ENCODE measurements at places on chromosomes 2 and 18.

- no peak for DNase-seq
Observed at GRCh38 chr2:176814740-176815367, 397.7 kb upstream of the HNRNPA3 start.

- no peak for DNase-seq
Observed at GRCh38 chr18:36366994-36367839, 69.7 kb downstream of the FHOD3 start.

DNA sequence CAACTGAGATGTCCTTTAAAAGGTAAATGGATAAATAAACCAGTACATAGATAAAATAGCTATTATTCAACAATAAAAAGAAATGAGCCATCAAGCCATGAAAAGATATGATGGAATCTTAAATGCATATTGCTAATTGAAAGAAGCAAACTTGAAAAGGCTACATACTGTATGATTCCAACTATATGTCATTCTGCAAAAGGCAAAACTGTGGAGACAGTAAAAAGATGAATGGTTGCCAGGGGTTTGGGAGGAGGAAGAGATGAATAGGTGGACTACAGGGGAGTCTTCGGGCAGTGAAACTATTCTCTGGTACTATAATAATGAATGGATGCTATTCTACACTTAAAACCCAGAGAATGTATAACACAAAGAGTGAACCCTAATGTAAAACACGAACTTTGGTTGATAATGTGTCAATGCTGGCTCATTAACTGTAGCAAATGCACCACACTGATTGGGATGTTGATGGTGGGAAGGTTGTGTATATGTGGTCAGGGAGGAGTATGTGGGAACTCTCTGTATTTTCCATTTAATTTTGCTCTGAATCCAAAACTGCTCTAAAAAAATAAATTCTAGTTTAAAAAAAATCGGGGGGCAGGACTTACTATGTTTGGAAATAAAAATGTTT, 73.7 kb upstream of the MYCN start:
- no peak for DNase-seq

GRCh38 chr2:212941361-212941760, 210.1 kb downstream of the IKZF2 start:
- DNase-seq = no peak

DNA sequence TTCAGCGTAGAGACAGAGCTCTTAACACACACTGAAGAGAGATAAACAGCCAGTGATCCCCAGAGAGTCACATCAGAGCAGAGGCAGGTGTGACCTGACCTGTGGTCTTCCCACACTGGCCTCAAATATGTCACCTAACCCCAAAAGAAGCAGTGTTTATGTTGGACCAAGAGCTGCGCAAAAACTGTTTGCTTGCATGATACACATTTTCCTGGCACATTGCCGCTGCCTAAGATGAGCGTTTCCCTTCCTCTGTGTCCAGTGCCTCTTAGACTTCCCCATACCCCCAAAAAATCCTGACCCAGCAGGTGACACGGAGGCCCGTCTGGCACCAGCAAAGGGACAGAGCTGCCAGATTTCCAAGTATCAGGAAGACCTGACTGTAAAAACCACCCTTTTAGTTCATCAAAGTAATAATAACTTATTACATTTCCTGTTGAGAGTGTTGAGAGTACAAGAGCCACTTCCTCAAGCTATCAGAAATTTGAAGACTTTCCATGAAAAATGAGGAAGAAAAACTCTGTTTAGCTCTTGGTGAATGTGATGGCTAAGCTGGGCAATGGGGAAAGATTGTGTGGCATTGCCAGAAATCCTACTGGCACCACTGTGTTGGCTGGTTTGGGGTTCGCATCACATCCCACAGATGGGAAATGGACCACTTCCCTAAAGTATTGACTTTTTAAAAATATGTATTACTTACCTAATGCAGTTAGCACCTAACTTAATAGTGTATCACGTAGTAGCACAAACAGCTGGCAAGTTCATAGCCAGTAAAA, 6.7 kb downstream of the TNFRSF11A start:
- DNase-seq = no peak

DNA sequence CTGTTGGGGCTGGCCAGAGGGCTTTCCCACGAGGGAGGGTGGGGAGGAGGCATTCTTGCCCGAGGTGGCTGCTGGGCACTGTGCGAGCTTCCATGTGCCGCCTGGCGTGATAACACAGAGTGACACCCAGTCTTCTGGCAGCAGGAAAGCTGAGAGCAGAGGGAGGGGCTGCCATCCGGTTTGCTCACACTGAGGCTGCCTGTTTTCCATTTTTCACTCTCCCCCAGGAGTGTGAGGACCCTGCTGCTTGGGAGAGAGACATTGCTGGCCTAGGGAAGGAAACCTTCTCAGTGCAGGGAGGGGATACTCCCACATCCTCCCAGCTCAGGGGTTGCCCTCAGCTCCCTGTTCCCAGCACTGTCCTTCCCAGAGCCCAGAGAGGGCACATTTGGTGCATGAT, 73.1 kb downstream of the INHBB start:
- DNase-seq = no peak

DNA sequence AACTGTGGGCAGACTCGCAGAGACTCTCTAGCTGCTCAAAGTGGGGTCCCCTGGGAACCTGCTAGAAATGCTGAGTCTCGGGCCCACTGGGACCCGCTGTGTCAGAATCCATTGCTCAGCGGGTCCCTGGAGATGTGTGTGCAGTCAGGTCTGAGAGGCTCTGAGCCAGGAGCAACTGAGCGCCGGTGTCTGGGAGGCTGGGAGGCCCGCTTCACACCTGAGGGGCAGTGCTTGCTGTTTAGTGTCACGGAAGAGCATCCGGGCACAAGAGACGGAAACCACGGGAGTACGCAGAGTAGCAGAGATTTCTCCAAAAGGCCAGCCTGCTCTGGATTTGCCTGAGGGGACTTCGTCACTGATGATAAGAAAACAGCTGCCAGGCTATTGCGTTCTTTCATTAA, 70.1 kb downstream of the EDAR start:
- no peak for DNase-seq

DNA sequence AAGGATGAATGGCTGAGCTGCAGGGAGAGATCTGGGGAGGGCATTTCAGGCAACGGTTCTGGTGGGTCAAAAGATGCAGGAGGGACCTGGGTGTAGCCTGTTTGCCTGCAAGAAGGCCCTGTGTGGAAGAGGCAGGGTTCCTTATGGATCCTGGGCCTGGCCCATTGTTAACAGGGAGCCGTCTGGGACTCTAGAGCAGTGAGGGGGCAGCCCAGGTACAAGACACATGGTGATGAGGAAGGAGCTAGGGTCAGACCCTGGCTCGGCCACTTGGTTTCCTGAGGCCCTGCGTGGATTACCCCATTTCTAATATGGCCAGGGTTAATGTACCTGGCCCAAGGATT, 124.9 kb downstream of the GLI2 start:
- DNase-seq = no peak

- no peak for DNase-seq
Observed at GRCh38 chr2:107068069-107068916, 182.3 kb upstream of the ST6GAL2 start.

GRCh38 chr2:43462866-43463641, 132.8 kb downstream of the THADA start:
- peak; percentile 91 for DNase-seq

DNA sequence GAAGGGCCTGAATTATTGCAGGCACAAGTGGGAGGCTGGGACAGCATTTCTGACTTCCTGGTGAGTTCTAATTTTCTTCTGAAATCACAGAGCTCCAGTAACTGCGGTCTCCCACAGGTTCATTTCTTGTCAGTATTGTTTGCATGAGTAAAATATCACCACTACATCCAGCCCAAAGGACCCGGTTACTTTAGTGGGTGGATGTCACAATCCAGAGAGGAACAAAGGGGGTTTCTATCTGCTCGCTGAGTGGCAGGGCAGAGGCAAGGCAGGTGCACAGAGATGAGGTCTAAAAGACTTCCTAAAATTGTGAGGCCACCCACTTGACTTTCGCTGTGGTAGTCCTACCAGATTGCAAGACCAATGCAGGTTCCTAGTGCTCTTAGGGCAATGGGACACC, 800.4 kb upstream of the ID2 start:
- DNase-seq = no peak

DNA sequence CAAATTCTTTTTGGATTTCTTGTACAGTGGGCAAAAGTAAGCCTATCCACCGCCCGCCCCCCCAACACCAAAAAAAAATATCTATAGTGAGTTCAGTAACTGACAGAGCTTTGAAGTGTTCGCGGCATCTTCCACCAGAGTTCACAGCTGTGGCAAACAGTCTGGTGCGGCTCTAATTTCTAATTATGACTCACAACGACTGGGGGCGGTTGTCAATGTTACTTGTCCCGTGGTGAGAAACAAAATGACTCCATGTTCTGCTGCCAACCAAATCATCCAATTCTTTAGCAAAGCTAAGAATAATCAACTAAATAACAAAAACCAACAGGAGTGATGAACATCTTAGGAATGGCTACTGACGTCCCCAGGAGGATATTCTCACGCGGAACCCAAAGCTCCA, 392.5 kb upstream of the SALL3 start:
- no peak for DNase-seq

- no peak for DNase-seq
Observed at GRCh38 chr2:212282671-212283261, 255.8 kb downstream of the ERBB4 start.

GRCh38 chr2:23497063-23497462, 112.1 kb downstream of the KLHL29 start:
- no peak for DNase-seq

- no peak for DNase-seq
Observed at GRCh38 chr2:78304678-78305077, 720.8 kb upstream of the REG3G start.

- no peak for DNase-seq
Observed at GRCh38 chr2:174753038-174753633, 11.1 kb downstream of the CHRNA1 start.

DNA sequence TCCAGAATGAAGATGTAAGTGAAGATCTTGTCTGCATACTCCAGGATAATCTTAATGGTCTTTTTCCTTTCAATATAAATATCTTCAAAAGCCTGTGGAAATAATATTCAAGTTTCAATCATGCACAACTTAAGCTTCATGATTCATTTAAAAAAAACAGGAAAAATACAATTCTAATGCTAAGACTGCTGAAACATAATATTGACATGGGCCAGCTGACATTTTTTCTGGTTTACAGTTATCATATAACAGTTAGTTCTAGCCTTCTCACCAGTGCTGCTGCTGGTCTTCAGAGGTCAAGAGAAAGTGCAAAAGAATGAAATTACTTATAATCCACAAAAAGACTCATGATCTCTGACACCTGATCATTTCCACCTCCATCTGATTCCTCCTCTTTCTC, 110.4 kb upstream of the SCN1A start:
- DNase-seq = no peak

- DNase-seq = no peak
Observed at GRCh38 chr2:83055376-83056010, 1403.6 kb downstream of the SUCLG1 start.

DNA sequence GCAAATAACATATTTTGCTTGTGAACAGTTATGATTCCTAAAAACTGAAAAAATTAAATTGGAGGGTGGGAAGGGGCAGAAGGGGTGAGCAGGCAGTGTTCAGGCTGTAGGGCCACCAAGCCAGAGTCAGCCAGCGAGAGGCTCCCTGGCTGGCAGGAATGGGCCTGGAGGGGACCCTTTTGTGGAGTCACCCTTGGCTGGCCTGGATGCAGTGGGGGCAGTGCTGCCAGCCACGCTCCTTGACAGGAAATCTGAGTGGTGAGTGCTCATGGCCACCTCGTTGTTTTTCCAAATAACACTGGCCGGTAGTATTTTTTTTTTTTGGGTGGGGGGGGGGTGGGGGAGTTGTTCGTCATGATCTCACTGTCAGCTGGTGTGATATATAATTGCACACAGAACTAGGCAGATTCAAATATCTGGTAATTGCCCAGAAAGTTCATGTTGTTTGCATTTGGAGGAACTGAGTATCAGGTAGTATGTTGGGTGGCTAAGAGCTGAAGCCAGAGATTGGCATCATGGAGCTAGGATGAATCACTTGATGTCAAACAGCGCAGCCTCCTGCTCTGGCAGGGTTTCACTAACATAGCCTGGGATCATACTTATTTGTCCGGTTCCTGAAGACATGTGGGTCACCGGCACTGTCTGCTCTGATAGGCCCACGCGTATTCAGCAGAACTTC, 160.0 kb downstream of the PTGR3 start:
- no peak for DNase-seq

DNA sequence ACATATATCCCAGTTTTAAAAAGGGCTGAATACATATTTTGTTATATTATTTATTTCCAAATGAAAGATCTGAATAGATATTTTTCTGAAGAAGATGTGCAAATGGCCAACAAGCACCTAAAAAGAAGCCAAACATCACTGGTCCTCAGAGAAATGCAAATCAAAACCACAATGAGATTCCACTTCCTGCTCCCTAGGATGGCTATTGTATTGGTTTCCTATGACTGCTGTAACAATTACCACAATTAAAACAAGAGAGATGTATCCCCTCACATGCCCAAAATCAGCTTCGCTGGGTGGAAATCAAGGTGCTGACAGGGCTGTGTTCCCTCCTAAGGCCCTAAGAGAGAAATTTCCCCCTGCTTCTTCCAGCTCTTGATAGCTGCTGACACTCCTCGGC, 23.2 kb downstream of the ABCB11 start:
- no peak for DNase-seq
